ENCODE measurements at places on chromosomes 11 and 22. TPM values are rescaled to one million over a fixed set of nuclear protein-coding genes. Genes with fewer than 3 reads are reported as not detected.

- DNase-seq, result no peak
Observed at GRCh38 chr11:94968334-94968958, 4.9 kb downstream of the CWC15 start.

GRCh38 chr11:34001557-34002064 lies 49.9 kb upstream of the CAPRIN1 start:
- no peak for DNase-seq

DNA sequence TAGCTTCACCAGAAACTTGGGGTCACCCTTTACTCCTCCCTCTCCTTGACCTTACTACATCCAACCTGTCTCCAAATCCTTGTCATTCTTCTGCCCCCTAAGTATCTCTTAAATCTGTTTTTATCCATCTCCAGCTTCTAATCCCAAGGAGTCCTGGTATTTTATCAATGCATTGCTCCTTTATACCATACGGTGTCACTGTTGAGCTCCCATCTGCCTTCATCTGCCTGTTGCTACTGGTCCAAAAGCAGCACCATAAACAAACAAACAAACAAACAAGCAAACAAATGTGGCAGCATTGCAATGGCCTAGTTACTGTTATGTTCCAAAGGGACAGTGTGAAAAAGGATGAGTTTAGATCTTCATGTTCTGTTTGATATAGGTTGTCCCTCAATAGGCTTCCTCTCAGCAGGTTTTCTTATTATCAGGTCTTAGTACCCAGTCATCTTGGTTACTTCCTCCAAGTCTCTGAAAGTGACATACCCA lies 34.2 kb downstream of the DNHD1 start:
- DNase-seq, result peak; percentile 50

Gene GGTLC2
- total RNA-seq, result not detected

- DNase-seq, result no peak
Observed at GRCh38 chr22:45429981-45430775, 16.7 kb downstream of the RIBC2 start.

Gene ILK
- total RNA-seq, result 183 TPM

Gene SPTBN2
- 17.1 TPM for total RNA-seq

DNA sequence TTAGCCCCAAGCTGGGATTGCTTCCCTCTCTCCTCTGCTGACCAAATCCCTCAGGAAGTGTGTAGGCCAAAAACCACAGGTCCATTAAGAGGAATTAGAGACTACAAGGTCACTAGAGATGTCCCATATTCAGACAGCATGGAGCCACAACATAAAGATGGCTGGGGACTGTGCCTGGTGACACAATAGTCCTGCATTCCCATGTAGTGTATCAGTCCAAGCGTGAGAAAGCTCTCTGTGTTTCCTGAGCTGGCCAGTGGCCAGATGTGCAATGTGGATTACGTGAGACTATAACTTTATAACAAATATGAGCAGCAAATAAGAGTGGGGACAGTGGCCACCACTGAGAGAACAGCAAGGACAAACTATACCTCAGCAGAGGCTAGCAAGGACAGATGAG lies 7.6 kb upstream of the MS4A10 start:
- no peak for DNase-seq

Gene MRGPRX4
- not detected for total RNA-seq

- DNase-seq, result peak; percentile 9
Observed at GRCh38 chr11:86983021-86983488, 27.9 kb upstream of the FZD4 start.

Gene GGTLC3
- 0.56 TPM for total RNA-seq

Gene SLC5A12
- 0.21 TPM for total RNA-seq

- DNase-seq, result no peak
Observed at GRCh38 chr11:128716661-128717210, 22.9 kb downstream of the FLI1 start.

Gene HORMAD2
- total RNA-seq, result not detected

GRCh38 chr11:58923300-58923788 lies 15.9 kb upstream of the GLYATL1 start:
- DNase-seq, result no peak

Gene CHID1
- 69.3 TPM for total RNA-seq

Gene PLEKHB1
- total RNA-seq, result 16.9 TPM

GRCh38 chr11:130546901-130547694 lies 98.7 kb downstream of the ADAMTS15 start:
- no peak for DNase-seq

DNA sequence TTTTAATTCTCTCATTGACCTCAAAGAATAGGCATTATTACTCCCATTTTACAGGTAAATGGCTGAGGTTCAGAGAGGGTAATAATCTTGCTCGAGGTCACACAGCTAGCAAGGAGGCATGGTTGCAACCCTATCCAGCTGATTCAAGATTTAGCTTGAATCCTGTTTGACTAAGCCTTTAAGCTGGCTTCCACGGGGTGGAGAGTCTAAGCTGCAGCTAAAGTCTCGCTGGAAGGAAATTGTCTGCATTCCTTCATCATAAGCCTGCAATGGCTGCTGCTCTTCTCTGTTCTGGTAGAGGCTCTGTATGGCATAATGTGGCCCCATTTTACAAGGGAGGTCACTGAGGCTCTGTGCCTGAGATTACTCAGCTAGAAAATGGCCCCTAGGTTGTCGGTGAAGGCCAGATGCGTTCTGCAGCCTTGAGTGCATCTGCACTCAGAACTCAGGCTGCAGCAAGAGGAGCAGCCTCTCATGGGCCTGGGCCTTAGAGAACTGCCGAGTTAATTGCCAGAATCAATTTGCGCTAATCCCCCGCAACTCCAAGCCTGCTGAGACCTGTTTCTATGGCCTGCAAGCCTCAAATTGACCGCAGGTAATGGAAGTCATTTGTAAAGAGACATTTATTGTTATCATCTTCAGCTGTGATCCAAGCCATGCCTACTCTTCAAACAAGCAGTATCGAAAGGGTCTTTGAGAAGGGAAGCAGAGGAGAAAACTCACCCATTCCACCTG lies 44.1 kb upstream of the SEZ6L start:
- DNase-seq, result no peak

- DNase-seq, result no peak
Observed at GRCh38 chr11:73680687-73681086, 34.3 kb downstream of the PLEKHB1 start.

Gene NOX4
- 11.5 TPM for total RNA-seq

GRCh38 chr11:114141863-114142580 lies 82.5 kb downstream of the ZBTB16 start:
- no peak for DNase-seq

DNA sequence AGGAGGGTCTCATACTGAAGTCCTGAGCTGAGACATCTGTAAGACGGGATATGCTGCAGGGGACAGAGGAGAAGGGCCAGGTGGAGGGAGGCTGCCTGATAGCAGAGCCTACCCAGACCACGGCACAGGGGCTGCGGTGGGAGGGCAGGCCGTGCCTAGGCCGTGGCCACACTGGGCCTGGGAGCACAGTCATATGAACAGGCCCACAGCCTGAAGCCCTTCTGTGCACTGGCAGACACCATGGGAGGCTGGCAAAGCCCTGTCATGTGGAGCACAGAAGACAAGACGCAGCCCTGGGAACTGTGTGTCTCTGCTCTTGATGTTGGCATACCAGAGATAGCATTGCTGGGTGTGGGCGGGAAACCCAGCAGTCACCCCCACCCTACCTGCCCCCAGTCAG lies 3.3 kb downstream of the SPATA19 start:
- no peak for DNase-seq

Gene ATM
- total RNA-seq, result 51.5 TPM

Gene OR8G1
- total RNA-seq, result 0.13 TPM

GRCh38 chr11:76048763-76049162 lies 157.5 kb downstream of the WNT11 start:
- DNase-seq, result no peak

DNA sequence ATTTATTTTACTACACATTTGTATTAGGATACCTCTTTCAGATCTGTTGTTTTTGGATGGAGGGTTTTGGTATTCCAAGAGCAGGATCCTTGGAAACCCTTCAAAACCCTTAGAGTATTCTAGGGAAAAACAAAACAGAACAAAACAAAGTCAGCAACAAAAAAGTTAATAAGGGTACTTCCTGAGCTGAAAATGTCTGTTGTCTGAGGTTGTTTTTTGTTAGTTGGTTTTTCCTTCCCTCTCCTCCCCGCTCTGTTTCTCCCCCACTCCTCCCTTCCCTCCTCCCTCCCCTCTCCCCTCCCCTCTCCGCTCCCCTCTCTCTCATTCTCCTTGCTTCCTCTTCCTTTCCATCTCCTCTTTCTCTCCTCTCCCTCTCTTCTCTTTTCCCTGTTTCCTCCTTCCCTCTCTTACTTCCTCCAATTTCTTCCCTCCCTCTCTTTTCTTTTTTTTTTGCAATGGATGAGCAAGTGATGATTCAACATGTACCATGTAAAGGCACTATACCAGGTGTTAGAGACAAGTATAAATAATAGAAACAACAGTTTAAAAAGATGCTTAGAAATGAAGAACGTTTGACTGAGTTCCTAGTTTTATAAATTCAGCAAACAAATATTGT lies 160.6 kb downstream of the TMEM135 start:
- DNase-seq, result no peak

DNA sequence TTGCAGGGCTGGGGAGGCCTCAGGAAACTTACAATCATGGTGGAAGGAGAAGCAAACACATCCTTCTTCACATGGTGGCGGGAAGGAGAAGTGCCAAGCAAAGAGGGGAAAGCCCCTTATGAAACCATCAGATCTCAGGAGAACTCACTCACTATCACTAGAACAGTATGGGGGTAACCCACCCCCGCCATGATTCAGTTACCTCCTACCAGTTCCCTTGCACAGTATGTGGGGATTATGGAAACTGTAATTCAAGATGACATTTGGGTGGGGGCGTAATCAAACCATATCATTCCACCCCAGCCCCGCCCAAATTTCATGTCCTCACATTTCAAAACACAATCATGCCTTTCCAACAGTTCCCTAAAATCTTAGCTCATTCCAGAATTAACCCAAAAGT lies 16.2 kb downstream of the IMMP1L start:
- DNase-seq, result no peak

GRCh38 chr11:20017320-20017719 lies 143.0 kb downstream of the DBX1 start:
- DNase-seq, result no peak

DNA sequence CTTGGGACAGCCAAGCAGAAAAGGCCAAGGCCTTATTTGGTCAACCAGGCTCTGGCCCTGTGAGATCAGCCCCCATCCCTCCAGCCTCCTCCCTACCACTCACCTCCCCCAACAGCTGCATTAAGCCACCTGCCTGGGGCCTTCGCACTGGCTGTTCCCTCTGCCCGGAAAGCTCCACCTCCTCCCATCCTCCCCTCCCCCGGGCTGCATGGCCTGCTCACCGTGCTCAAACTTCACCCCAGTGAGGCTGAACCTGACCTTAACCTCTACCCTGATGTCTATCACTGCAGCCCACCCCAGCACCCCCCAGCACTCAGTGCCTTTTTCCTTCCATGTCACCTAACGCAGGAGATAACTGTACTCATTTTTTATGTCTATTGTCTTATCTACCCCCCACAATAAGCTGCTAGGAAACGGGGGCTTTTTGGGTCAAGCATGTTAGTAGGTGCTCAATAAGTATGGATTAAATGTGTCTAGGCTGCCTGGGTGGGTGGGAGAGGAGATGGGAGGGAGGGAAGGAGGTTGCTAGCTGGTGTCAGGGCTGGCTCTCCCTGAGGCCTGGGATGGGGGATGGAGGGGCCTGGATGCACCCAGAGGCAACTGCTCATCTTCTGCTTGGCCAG lies 912 bp downstream of the PTPRCAP start:
- DNase-seq, result no peak

DNA sequence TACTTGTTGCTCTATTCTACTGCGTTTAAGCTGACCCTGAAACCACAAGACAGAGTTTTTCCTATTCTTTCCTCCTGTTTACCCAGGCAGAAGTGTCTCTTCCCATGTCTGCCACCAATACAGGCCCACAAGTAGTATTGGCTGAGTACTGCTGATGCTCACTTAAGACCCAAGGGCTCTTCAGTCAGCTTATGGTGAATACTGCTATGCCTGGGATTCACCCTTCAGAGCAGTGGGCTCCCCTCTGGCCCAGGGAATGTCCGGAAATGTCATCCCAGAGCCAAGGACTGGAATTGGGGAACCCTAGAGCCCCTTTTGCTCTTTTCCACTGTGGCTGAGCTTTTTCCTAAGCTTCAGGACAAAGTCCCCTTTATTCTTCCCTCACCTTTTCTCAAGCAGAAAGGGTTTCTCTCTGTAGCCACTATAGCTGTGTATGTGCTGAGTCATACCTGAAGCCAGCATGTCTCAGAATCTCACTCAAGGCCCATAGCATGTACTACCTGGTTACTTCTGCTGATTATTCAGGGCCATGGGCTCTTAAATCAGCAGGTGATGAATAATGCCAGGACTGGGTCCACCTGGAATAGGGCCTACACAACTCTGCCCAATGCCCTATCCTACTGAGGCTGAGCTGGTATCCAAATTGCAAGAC lies 745.8 kb upstream of the ANO5 start:
- no peak for DNase-seq

DNA sequence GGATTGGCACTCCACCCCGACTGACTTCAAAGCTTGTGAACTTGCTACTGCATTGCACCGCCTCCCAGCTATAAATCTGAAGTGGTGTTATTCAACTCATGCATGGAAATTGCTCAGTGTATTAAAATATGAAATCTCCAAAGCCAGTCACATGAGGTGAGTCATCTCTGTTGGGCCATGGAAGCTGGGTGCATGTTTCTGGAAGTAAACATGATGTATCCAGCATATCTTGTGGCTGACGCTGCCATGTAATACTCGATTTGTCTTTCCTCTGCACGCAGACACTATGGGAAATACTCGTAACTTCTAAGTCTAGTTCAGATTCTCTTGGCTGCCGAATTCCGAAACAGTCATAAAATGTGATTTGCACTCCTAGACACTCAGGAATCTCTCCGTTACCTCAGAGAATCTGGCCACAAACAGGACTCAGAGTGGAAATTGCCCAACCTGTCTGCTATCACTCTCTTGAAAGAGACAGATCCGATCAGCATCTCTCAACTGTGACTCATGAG lies 154.9 kb upstream of the MPPED2 start:
- no peak for DNase-seq

Gene OR5D14
- not detected for total RNA-seq

GRCh38 chr11:97355230-97355629 lies 965.4 kb downstream of the JRKL start:
- no peak for DNase-seq

Data from endothelial cell (in vitro differentiated cells).